Dermis microvascular lymphatic vessel endothelial cell (primary cell): ENCODE measurements at places on chromosomes 5 and 9.

GRCh38 chr5:173228107-173228506 is 6.9 kb downstream of the NKX2-5 start:
- no peak for DNase-seq

DNA sequence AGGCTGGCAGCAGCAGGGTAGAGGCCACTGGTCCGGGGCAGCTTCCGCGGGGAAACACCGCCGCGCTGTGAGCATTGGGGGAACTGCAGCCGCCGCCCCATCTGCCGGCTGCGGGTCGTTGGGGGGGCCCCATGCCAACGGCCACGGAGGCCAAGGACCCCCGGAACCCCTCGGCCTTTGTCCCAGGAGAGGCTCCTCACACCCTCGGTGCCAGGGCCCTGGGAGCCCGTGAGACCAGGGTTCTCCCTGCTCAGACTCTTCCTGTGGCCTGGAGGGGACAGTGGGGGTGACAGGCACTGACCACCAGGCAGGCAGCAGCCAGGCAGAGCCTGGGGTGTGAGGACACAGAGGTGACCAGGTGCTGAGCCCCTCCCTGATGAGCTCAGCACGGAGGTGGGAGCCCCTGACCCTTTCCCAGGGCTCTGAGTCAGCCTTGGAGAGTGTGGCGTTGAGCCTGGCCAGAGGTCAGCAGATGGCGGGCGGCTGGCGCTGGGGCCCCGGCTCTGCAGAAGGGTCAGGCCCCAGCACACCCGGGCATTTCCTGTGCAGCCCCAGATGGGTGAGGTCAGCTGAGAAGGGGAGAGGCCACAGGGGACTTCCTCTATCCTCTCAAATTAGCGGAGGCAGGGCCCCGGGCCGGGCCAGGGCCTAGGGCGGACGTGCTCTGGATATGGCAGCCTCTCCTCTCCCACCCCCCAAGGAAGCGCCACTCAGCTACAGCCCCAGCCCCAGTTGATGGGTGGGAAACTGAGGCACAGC is 17.9 kb upstream of the EGFL7 start:
- peak; percentile 95 for DNase-seq

DNA sequence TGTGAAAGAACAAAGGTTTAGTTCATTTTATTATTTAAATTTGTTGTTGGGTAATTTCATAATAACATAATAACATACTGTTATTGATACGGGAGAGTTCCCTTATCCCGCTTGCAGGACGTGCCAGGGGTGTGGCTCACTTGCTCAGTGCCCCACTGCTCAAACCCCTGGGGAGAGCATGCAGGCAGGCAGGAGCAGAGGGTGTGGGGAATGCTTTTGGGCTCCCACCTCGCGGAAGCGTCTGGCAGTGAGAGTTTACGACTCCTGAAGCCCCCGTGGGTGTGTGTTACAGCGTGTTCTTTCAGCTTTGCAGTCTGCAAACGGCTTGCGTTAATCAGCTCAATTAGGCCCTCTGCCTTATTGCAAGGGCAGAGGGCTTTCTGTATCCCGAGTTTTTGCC is 675.9 kb downstream of the SEMA5A start:
- no peak for DNase-seq

DNA sequence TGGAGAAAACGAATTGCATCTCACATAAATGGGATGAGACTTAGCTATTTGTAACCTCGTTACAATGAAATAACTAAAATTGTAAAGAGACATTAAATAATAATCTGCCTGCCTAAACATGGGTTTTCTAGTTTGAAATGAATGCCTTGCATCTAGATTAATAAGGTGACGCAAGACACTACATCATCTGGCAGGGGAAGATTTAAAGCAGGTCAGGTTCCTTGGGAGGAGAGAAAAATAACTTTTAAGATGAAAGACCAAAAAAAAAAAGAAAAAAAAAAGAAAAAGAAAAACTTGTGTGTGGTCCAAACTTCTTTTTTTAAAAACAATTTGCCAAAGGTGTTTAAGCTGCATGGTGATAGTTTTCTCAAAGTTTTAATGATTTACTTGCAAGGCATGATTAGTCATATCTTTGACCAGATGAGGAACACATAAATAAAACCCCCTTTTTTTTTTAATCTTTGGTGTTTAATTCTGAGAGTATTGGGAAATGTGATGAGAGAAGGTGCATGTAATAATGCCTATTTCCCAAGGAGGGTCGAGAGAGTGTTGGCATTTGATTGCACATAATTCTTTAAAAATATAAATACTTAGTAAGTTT is 122.9 kb upstream of the ADAMTSL1 start:
- DNase-seq = no peak

GRCh38 chr9:137227054-137227852 is at the start of gene RNF224:
Gene RNF224, plus strand, starts transcription at chr9:137227502. Its CDS starts 834 bp downstream, at chr9:137228336.
- peak; percentile 47 for DNase-seq

GRCh38 chr9:103942651-103943050 is 151.5 kb upstream of the SMC2 start:
- DNase-seq = no peak

GRCh38 chr9:87630266-87630665 is 95.7 kb upstream of the CTSL start:
- DNase-seq = no peak

DNA sequence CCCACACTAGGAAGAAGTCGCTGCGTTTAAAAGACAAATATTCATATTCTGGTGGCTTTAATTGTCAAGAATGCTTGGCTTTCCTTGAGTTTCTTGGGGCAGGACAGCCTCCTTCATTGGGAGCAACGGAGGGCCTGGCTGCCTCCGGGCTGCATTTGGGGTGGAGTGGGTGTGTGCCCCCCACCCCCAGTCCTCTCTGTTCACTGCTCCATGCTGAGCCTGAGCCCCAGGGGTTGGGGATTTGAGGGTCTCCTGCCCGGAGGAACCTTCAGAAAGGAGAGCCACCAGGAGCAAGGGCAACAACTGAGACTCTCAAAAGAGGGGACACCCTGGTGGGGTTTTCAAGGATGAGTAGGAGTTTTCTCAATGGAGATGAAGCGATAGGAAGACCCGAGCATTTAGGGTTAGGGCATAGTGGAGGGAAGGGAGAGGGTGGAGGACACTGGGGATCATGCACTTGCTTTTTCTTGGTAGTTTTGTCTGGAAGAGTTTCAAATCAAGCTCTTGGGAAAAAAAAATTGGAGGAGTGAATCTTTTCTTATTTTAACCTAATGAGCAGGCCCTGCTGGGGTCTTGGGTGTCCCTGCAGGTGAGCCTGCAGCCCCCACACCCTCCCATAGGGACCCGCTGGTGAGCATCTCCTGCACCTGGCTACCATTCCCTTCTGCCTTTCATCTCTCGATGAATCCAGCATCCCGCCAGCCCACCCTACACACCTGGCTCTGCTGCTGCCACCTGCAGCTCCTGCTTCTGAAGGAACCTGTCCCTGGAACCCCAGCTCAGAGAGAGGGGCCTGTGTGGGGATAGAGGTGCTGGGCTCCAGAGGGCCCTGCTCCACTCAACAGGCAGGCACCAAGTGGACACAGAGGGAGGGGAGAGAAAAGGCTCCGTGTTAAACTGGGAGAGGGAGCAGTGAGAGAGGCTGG is 4.1 kb downstream of the SLC6A19 start:
- no peak for DNase-seq

DNA sequence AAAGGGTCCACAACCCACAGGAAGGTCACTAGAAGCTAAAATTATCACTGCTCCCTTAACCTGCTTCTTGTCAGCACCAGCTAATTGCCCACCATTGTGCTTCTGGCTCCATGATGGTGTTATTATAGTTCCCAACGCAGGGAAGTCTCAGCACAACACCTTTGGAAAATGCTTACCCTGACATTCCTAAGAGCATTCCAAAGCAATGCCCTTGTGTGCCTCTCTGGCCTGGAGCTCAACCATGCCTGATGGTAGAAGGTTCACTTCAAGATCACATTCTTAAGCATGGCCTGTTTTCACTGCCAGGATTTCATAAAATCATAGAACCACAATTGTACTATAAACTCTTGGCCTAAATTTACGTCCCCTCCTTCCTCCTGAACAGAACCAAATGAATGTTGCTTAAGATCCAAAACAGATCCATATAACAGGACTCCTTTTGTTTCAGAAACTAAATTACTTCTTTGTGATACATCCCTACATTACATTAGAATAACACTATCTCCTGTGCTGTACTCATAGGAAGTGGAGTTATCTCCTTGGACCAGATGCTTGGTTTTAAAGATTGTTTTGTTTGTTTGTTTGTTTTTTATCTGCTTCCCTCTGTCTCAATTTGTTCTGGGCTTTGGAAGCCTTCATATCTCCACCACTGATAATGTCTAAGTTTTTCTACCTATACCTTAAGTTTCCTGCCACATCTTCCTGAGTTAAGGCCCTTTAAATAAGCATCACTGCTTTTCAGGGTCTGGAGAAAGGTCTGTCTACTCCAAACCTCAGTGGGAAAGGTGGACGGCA is 32.1 kb downstream of the ARL15 start:
- no peak for DNase-seq

DNA sequence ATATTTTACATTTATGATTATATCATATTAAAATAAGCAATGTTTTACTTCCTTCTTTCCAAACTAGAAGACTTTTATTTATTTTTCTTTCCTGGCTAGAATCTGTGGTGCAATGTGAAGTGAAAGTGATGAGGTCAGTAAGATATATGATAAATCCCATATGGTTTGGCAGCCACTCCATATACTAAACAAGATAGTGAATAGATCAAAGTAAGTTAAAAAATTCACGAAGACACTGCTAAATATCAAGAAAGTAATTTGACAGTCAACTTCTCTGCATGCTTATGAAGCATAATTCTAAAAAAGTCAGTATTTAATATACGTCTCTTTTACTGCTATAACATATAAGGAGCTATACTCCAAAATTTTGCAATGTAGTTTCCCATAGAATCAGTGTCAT is 972.8 kb downstream of the DTWD2 start:
- no peak for DNase-seq

DNA sequence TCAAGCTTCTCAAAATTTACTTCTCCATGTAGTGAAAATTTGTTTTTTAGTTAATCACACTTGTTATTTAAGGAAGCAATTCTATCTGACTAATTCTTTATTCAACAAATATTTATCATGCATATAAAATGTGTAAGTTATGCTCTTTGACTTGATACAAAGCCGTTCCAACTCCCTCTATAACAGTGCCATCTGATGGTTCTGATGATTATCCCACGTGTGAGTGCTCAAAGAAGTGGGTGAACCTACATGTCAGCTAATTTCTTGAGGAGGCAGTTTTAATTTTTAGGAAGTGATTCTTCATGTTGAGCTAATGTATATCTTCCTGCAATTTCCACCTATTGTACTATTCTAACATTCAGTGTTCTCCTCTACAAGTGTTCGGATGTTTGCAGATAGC is 88.8 kb upstream of the BRINP1 start:
- DNase-seq = no peak

DNA sequence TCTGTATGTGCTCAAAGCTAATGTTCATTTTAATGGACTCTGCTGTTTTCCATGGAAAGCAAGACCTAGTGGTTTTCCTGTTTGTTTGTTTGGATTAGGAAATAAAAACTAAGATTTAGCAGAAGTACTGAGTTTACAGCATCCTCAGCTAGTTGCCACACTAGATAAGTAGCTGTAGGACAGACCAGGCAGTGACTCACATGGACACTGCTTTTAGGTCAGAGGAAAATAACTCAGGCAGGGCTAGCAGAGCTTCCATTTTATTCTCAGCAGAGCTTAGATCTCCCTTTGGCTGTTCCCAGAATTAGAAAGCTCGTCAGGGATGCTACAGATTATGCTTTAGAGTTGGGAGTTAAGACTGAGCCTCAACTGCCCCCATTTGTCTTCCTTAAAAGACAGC is 204.4 kb downstream of the SH3GL2 start:
- no peak for DNase-seq

DNA sequence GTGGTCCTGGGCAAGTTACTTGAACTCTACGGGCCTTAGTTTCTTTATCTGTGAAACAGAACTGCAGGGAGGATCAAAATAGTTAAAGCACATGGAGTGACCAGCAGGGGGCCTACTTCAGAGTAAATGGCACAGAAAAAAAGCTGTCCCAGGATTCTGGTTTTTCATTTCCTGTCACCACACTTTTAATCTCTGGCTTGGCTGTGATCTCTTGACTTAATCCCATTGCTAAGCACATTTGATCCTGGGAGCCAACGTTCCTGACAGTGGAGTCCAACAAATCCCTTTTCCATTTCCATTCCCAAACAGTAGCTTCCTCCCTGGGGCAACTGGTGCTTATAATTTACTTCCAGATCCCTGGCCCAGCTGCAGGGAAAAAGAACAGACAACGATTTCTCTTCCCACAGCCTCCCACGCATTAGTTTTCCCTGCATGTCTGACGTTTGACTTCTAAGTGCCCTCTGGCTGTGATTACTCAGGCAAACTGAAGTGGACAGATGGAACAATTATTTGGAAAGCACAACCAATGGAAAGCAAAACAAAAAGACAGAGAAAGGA is 136.5 kb upstream of the STK32A start:
- DNase-seq = peak; percentile 83

DNA sequence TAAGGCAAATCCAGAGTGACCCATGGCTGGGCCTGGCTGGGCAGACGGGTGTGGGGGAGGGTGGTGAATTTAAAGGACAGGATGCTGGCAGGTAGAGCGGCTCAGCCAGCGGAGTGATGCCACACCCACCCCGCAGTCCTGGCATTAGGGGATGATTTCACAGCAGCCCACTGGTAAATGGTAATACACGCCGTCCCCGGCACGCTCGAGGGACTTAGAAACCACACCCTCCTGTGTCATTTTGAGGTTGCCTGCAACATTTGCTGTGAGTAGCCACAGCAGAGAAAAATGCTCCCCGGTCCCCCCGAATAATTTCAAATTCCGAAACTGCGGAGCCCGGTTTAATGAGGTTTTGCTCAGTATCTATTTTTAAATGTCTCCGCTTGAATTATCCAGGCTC is 71.3 kb upstream of the FCN2 start:
- DNase-seq = no peak

- no peak for DNase-seq
Measured at GRCh38 chr9:38401994-38402393, 9.5 kb downstream of the ALDH1B1 start.

GRCh38 chr5:38258319-38259061 is at the start of gene EGFLAM:
Gene EGFLAM, plus strand, starts transcription at chr5:38258559. Its CDS starts 196 bp downstream, at chr5:38258755.
- no peak for DNase-seq

GRCh38 chr9:18971404-18971803 is 61.6 kb downstream of the SAXO1 start:
- DNase-seq = no peak

- peak; percentile 0 for DNase-seq
Measured at GRCh38 chr5:67493676-67494075, 297.1 kb upstream of the CD180 start.

GRCh38 chr9:113492343-113493202 is 29.0 kb downstream of the RGS3 start:
- DNase-seq = no peak

- no peak for DNase-seq
Measured at GRCh38 chr9:126119731-126120130, 206.9 kb upstream of the MVB12B start.
